Stimulated activated CD8-positive, alpha-beta memory T cell treated with anti-CD3 and anti-CD28 coated beads, Interleukin-2, amount 100 ng/mL, for 1 hour (primary cell): ENCODE measurements at places on chromosomes 5 and 9.

GRCh38 chr5:15940905-15941304, 238.7 kb downstream of the MARCHF11 start:
- DNase-seq: no peak

DNA sequence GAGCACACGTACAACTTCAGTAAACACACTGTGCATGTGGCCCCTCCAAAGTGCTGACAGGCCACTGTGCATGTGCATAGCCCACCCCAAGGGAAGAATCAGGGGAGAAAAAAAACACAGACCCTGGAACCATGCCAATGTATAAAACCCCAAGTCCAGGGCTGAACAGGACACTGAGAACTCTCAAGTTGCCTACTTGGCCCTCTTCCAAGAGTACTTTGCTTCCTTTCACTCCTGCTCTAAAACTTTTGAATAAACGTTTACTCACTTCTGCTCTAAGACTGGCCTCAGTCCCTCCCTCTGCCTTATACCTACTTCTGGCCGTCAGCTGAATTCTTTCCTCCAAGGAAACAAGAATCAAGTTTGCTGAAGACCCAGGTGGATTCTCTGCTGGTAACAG, 77.7 kb upstream of the NFIB start:
- no peak for DNase-seq

GRCh38 chr5:179345433-179346321, at the start of gene ADAMTS2:
TSS of gene ADAMTS2 (minus strand) at chr5:179345461. CDS start at chr5:179345328, 133 bp downstream.
- DNase-seq: no peak

DNA sequence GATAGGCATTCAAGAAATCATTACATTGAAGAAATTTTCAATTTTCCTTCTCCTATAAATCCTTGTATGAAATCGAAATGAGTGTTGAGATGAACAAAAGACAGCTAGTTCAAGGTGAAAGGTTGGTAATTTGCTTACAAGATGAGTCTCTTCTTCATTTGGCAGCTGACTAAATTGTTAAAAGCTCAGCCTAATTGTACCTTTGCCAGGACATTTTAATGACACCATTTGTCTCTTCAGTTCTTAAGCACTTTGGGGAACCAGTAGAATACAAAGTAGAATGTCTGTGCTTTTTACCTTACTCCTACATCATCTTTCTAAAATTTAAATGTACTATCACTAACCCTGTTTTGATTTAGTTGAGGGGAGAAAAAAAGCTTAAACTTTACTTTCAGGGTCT, 59.4 kb downstream of the GRAMD2B start:
- no peak for DNase-seq

- DNase-seq: no peak
These were observed 46.5 kb upstream of the IRX2 start for GRCh38 chr5:2797981-2798380.

DNA sequence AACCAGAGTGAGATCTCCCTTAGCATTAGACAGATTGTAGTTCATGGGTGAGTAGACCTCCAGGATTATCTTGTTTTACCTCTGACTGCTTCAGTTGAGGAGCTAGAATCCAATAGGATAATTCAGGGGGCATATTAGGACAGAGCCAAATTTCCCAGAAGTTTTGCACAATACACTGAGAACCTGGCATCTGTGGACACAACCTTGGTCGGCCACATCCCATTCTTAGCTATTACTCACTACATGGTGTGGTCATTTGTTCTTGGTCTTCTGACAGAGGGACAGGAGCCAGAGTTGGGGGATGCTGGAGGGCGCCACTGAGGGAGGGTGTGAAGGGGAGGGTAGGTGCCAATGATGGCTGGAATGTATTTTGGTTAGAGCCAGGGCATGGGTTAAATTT, 66.6 kb downstream of the NPR3 start:
- DNase-seq: no peak

DNA sequence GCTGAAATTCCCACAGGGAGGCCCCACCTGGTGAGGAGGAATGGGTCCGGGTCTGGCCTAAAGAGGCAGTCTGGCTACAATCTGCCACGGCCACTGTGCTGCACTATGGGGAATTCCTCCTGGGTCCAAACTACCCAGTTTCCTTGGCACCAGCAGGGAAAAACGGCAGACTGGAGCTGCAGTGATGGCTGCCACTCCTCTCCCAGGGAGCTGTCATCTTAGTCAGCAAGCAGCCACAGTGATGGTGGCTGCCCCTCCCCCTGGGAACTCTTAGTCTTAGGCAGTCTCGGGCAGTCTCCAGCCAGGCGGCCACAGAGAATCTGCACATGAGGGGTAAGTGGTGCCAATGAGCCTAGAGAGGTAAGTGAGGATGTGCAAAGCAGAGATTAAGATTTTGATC, 205.8 kb downstream of the TMEM38B start:
- DNase-seq: no peak

GRCh38 chr5:17890501-17890900, 256.2 kb downstream of the TAF11L14 start:
- DNase-seq: no peak

DNA sequence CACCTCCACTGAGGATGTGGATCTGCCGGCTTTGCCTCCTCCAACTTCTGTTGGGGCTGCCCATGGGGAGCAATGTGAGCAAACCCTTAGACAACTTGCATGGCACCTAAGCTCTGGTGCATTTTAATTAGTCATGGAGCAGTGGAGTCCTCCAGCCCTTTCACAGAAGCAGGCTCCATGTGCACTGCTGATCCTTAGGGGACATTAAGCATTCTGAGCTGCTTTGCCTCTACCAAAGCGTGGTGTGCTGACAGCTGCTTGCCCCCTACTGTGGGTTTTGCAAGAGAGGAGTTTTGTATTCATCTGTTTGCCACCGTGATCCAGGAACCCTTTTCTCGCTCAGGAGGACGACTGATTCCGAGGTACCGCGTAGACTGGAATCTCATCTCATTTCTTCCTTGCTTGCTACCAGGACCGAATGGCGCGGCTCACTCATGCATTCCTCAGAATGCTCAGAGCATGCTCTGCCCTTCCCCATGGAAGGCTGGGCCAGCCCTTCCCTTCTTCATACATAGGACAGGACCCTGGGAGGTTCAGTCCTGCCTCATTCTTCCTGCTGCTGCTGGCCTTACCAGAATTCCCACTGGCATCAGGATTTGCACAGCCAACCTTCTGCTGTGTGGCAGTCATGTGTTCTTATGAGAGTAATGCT, 432.5 kb downstream of the GADD45G start:
- no peak for DNase-seq

DNA sequence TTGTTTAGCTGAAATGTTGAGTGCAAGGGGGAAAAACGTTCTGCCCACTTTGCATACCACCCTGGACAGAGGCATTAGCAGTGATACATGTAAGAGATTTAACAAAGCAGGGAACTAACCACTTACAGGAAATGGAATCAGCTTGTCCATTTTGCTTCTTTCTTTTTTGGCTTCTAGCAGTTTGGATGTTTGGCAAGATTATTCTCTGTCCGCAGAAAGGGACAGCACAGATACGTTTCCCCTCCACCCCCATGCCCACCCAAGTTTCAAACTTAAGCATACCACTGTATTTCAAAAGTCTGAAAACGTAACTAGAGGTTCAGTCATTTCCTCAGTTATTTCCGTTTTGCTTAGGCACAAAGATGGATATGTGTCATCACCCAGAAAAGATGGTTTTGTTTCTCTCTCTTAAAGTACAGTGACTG, 118.4 kb downstream of the GDNF start:
- DNase-seq: no peak

- no peak for DNase-seq
These were observed 114.3 kb upstream of the SARDH start for GRCh38 chr9:133852431-133852830.

DNA sequence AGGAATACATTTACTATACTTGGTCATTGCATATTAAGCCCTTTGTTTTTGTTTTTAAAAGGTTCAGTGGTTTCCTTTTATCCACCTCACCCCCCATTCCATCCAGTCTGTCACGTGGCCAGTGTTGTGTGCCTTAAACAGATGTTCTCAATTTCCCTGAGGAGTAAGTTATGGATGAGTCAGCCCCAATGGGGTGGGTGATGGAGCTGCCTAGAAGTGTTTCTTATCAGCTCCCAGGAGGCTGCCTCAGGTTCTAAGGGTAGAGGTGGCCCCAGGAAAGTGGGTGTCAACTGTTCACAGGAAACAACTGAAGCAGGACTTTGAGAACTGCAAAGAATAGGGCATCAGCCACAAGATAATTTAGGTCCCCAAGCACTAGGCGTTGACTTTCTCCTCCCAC, 41.1 kb downstream of the ACTBL2 start:
- DNase-seq: no peak

GRCh38 chr5:59565551-59565950, 328.0 kb downstream of the PDE4D start:
- no peak for DNase-seq

DNA sequence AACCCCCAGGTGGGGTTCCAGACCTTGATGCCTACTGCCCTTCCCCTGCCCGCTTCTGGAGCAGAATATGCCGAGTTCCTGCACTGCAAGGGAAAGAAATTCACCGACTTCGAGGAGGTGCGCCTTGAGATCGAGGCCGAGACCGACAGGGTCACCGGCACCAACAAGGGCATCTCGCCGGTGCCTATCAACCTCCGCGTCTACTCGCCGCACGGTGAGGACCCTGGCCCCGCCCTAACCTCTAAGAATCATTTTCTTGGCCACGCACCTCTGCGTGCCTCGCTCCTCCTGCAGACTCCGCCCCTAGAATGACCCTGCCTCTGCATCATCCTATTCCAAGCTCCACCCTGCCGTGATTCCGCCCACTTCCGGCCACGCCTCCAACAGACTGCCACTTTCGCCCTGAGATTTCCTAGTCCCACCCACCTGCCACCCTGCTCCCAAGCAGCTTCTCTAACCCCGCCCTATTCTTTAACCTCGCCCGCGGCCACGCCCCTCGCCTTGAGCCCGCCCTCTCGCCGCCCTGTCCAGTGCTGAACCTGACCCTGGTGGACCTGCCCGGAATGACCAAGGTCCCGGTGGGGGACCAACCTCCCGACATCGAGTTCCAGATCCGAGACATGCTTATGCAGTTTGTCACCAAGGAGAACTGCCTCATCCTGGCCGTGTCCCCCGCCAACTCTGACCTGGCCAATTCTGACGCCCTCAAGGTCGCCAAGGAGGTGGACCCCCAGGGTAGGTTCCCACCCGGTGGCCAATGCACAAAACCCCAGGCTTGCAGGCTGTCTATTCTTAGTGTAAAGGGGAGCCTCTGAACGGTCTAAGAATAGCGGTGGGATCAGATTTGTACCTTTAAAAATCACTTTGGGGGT, 15.6 kb downstream of the DNM1 start:
- DNase-seq: peak; percentile 70

GRCh38 chr9:93574900-93575795, 1.2 kb upstream of the PHF2 start:
- no peak for DNase-seq

GRCh38 chr9:134405527-134405926, 79.3 kb downstream of the RXRA start:
- DNase-seq: no peak

- DNase-seq: no peak
These were observed 396.3 kb downstream of the KDM4C start for GRCh38 chr9:7154003-7154619.

DNA sequence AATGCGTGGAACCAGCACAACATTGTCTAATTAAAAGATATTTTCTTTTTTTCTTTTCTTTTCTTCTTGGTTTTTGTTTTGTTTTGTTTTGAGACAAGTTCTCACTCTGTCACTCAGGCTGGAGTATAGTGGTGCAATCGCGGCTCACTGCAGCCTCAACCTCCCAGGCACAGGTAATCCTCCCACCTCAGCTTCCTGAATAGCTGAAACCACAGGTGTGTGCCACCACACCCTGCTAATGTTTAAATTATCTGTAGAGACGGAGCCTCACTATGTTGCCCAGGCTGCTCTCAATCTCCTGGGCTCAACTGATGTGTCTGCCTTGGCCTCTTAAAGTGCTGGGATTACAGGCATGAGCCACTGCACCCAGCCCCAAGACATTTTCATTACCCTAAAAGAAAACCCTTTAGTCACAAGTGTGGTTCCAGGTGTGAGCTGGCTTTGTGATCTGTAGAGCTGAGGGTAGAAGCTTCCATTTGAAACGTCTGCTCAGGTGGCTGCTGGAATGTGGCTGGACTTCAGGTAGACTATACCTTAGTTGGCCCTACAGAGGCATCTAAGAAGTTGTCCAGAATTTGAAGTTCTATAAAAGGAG, 19.1 kb upstream of the NEK6 start:
- no peak for DNase-seq

- DNase-seq: no peak
These were observed 372.7 kb downstream of the TMEM38B start for GRCh38 chr9:106066940-106067524.

- DNase-seq: no peak
These were observed 4.7 kb downstream of the CCIN start for GRCh38 chr9:36173861-36174260.

- DNase-seq: no peak
These were observed 419.7 kb upstream of the BRINP1 start for GRCh38 chr9:119788921-119789320.

GRCh38 chr5:96896806-96897205, 20.5 kb downstream of the ERAP2 start:
- DNase-seq: no peak

DNA sequence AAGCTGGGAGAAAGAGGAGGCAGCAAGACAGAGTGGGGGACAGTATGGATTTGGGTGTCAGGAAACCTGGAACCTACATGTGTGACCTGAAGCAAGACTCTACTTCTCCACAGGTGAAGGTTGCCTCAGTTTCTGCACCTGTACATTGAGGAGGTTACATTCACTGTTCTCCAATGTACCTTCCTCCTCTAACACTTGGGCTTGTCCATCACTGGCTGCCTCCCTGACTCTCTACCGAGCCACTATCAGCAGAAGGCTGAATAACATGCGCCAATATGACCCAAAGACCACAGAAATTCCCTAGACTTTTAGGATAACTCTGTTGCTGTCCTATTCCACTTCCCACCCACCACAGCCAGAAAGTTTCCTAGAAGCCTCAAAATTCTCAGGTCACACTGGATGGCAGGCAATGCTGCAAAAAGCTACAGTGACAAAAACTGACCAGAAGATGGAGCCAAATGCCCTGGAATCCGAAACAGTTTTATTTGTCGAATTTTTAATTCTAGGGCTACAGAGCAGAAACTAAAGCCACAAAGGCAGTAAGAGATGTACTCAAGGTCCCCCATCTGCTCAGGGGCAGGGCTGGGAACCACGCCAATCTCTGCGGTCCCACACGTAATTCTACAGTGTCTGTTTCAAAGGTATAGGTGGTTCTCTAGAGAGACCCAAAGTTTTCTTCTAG, 64.4 kb downstream of the FAM114A2 start:
- no peak for DNase-seq

DNA sequence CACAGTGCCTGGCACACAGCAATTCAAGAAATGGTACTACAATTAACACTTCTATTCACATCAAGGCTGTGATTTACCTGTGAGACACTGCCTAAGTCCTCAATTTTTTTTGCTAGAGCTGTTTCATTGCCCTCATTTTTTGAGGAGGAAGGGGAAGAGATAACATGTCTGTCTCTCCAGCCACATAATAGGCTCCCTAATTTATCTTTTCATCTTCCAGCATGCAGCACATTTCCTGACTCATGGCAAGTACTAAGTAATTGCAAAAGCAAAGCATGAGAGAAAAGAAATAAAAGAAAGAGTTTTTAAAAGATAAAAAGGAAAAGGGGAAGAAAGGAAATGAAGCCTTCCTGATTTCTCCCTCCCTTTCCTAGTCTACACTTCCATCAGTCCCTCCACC, 26.9 kb upstream of the RNF38 start:
- no peak for DNase-seq

GRCh38 chr5:133742431-133742988, 130.2 kb upstream of the FSTL4 start:
- DNase-seq: no peak
